ENCODE measurements at places on chromosomes 5 and 9.
A peak's percentile ranks its signal among the peaks of the same experiment; 100 is the strongest.

GRCh38 chr9:88747768-88748167, 212.8 kb downstream of the NXNL2 start:
- no peak for DNase-seq

DNA sequence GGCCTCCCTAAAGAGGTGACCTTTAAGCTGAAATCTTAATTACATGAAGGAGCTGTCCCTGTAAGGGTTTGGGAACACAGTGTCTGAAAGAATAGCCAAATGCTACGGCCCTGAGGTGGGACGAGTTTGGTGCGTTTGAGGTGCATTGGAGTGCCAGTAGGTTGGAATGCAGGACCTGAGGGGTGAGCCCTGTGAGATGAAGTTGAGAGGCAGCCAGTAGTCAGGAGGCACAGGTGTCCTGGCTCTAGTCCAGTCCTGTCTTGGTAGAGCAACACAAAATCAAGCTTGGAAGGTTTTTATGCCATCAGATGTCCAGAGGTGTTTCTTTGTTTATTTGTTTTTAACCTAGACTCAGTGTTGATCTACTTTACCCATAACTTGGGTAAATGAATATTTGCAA, 108.5 kb downstream of the ARHGAP26 start:
- no peak for DNase-seq

- no peak for DNase-seq
These were observed 11.5 kb downstream of the PDLIM4 start for GRCh38 chr5:132268769-132269551.

DNA sequence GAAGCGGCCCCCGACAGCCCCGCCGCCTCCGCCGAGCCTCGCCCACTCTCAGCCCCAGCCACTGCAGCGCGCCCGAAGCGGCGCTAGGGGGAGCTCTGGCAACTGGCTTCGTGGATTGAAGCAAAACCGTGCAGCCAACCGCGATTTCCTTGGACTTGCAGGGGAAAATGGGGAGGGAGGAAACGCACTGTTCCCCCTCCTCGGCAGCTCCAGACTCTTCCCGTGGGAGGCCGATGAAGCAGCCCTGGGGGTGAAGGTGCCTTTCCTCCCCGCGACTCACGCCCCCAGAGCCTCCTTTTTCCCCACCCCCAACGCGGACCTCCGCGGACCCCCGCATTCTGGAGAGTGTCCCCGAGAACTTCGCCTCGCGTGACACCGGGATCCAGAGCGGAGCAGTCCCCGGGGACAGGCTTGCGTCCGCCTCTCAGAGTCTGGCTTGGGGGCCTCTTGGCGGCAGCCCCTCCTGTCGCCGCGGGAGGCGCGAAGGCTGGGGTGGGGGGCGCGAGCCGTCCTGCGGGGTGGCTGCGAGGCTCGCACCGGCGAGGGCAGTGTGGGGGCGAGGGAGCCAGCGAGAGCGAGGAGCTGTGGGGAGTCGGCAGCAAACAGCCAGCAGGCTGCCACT, 3.8 kb downstream of the IER5L start:
- DNase-seq = peak; percentile 77

DNA sequence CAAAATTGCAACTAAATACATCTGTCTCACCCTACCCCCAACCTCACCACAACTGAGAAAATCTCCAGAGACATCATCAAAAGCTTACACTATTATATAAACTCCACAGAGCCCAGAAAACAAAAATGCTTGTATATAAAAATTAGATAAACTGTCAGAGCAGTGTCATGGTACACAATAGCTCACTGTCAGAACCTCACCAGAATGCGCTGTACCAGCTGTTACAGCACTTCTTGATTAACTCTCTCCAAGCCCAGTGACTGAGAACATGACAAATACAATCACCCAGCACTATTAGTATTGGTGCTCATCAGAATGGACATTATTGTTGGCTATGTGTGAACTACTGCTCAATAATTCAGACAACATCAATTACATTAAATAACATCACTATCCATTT, 65.7 kb downstream of the ZDHHC21 start:
- no peak for DNase-seq

DNA sequence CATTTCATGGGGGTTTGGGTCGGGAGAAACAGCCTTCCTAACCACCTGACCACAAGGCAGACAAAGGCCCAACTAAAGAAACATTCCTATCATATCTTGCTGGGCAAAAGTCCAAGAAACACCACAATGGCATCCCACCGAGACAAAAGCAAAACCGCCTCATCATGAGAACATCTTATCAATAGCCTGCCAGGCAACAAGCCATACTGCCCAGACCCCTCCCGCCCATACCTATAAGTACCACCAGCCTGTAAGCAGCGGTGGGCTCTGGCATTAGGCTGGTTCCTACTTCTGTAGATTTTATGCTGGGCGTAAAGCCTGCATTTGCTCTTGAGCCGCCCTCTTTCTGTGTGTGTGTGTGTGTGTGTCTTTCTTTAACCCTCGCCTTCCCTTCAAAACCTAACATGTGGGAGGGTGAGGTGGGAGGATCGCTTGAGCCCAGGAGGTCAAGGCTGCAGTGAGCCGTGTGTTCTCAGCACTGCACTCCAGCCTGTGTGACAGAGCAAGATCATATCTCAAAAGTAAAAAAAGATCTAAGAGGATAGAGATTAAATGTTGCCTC, 56.9 kb downstream of the PDE6A start:
- DNase-seq = peak; percentile 58

DNA sequence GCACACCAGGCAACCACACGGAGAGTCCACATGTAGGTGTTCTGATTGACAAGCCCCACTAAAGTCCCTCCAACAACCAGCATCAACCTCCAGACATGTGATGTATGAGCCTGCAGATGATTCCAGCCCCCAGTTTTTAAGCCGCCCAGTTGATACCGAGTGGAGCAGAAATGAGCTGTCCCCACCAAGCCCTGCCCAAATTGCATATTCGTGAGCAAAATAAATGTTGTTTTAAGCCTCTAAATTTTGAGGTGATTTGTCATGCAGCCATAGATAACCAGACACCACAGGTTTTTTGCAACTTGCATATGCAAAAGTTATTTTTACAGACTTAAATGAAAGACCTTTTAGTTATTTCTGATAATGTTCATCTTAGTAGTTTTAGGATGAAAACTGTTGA, 187.7 kb downstream of the PIK3R1 start:
- peak; percentile 46 for DNase-seq

- DNase-seq = no peak
These were observed 147.2 kb downstream of the ISOC1 start for GRCh38 chr5:129241755-129242154.

DNA sequence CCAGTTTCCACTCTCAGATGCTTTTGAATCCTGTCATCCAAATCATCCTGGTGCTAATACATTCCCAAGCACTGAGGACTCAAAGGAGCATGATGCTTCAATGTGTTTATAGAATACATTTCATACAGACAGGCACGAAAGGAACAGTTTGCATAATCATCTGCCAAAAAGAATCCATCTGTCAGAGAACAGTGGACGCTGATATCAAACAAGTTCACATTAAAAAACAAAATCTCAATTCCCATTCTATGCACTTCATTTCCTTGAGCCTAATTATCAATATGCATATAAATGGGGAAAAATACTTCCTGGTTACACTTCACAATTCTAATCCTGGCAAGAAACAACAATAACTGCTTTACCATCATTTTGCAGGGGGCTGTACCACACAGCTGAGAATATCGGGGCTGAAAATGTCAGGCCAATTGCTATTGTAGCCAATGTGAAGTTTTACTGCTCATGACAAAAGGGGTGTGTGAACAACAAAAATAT, 125.5 kb upstream of the FAM174A start:
- no peak for DNase-seq

DNA sequence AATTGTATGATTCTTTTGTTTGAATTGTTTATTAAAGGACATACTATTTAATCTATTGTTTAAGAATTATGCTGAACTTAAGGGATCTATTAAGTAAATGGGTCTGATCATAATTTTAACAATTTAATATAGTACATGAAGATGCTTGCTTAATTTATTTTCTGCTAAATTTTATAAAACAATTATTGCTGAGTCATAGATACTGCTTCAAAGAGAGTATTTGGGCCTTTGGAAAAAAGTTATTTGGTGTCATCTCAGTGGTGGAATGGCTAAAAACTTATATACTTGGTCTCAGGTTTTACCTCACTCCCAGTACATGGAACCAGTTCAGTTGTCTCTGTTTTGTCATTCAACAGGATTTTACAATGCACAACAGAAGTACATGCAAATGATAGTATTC, 145.3 kb downstream of the CDH9 start:
- DNase-seq = no peak

GRCh38 chr9:96236854-96237550, 65.0 kb downstream of the HSD17B3 start:
- DNase-seq = no peak

DNA sequence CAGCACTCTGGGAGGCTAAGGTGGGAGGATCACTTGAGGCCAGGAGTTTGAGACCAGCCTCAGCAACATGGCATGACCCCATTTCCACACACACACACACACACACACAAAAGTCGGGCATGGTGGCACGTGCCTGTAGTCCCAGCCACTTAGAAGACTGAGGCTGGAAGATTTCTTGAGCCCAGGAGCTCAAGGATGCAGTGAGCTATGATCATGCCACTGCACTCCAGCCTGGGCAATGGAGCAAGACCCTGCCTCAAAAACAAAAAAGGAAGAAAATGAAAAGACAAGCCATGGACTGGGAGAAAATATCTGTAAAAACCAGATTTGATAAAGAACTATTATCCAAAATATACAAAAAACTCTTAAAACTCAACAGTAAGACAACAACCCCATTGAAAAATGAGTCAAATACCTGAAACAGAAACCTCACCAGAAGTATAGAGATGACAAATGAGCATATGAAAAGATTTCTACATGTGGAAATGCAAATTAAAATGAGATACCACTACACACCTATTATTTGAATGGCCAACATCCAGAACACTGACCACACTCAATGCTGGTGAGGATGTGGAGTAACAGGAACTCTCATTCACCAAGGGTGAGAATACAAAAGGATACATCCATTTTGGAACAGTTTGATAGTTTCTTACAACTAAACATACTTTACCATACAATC, 24.7 kb downstream of the DNAJA1 start:
- no peak for DNase-seq

- no peak for DNase-seq
These were observed 96.1 kb downstream of the MRPL36 start for GRCh38 chr5:1703352-1704050.

DNA sequence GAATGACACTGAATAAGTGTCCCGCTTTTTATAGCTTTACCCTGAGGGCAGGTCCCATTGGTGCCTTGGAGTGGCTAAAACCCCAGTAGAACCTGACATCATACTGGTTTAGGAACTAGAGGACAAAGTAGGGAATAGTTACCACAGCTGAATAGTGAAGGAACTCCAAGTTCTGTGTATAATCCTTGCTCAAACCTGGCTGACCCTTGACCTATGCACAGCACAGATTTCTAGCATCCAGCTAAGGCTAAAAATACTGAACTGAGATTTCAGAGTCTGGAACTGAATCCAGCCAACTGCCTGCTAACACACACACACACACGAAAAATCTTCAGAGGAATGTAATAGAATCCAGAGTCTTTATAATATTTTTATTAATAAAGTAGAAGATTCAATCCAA, 50.8 kb downstream of the C5 start:
- DNase-seq = no peak

- DNase-seq = no peak
These were observed 17.5 kb upstream of the DHFR start for GRCh38 chr5:80672140-80672736.

DNA sequence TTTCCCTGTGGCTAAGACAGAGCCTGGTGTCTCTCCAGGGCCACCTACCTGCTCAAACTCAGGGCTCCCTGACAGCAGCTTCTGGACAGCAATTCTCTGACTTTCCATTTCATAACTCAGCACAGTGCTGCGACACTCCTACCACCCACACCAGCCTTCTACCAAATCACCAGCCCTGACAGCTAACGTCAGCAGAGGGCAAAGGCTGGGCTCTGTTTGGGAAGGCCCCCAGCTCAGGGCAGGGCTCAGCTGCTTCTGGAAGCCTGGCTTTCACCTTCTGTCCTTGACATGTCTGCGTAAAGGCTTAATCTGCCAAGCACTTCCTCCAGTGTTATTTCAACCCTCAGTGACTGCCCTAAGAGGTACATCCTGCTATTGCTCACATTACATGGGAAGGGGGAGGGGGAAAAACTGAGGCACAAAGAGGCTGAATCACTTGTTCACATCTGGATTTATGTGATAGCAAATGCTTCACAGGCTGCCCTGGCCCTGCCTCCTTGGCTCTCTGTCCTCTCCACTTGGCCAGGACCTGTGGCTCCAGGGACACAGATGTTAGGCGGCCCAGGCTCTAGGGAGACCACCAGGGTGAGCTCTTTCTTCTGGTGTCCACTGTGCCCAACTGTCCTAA, 102.5 kb upstream of the PANK3 start:
- no peak for DNase-seq

- DNase-seq = no peak
These were observed 340.2 kb downstream of the ADAMTS6 start for GRCh38 chr5:65141493-65141892.

GRCh38 chr5:21802869-21803490, 1050.2 kb downstream of the CDH12 start:
- no peak for DNase-seq

- no peak for DNase-seq
These were observed 4.5 kb downstream of the PSAT1 start for GRCh38 chr9:78301466-78301865.

DNA sequence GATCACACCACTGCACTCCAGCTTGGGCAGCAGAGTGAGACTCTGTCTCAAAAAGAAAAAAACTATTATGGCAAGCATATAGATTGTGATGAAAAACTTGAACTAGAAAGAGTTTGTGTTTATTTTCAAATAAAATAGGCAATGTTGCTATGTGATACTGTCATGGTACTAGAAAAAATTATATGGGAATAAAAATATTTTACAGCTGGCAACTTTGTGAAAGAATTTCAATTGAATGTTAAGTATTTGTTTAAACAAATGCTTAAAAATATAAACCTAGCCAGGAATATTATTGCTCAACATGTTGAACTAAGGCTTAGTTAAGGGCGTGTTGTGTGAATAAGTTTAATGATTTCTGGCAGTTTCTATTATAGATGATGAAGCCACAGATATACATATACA, 31.7 kb downstream of the HSDL2 start:
- DNase-seq = no peak

DNA sequence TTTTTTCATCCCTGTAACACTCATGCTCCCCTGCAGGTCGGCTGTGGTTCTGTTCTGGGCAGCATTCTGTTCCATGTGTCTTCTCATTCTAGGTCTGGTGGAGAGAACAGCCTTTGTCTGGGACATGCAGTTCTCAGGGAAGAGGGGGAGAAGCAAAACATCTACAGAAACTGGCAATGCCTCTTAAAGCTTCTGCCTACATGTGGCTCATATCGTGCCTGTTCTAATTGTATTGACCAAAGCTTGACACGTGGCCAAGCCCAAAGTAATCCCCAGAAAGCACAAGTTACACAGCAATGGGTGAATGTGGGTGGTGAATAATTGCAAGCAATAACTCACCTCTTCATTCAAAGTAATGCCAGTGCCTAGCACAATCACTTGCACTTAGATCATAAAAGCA, 218.2 kb upstream of the IL12B start:
- DNase-seq = no peak

DNA sequence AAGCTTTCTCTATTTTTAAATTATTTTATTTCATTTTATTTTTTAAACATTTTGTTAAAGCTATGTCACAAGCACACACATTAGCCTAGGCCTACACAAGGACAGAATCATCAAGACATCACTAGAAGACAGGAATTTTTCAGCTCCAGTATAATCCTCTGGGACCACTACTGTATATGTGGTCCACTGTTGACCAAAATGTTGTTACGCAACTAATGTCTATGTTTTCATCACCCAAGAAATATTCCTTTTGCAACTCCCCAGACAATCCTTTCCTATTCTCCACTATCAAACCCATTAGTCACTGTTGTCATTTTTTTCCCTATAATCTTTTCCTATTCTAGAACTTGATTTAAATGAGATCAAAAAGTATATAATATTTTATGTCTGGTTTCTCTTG, 2371.7 kb upstream of the C9orf72 start:
- DNase-seq = no peak
